Colonic mucosa (tissue), 4 donors: ENCODE measurements at places on chromosomes 6 and 20.

DNA sequence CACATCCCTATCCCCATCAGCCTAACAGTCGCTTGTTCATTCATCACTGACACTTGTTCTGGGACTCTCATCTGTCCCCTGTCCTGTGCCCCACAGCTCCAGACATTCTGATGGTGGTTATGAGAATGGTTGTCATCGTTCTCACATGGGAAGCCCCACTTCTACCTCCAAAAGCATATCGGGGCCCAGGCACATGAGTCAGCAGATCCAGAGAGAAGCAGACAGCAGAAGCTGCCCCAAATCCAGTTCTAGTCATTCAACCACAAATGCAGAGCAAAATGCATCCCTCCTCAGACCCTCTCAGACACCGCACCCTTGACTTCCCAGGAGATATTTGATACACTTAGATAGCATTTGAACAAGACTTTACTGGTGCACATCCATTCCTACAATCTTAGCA, 106.0 kb downstream of the FOXF2 start:
- H3K27me3 ChIP-seq: no peaks in the 10 kb centered on the region
- no peak for DNase-seq
- no peak overlapping the region for H3K27ac ChIP-seq
- no peaks in the 10 kb centered on the region for H3K36me3 ChIP-seq

DNA sequence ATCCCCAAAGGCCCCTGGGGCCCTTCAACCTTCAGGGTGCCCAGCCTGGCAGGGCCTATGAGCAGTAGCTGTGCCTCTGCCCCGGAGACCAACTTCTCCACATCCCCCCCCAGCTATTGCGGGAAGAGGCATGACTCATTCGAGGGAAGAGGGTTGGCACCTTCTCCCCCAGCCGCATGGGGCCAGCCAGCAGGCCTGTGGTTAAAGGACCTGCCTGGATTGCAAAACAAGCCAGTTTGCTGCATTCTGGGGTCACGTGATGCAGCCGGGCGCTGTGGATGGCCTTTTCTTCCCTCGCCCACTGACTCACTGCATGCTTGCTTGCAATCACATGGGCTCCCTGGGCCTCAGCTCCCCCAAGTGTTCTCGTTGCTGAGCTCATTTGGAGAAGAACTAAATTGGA, 182.5 kb downstream of the MAFB start:
- no peaks in the 10 kb centered on the region for H3K36me3 ChIP-seq
- no peak overlapping the region for H3K4me3 ChIP-seq

- H3K4me1 ChIP-seq: peaks cover 44% of the 10 kb centered on the region
- no peaks in the 10 kb centered on the region for H3K36me3 ChIP-seq
- DNase-seq: no peak
- H3K27ac ChIP-seq: peak overlapping the region; percentile 97
- no peak overlapping the region for H3K4me3 ChIP-seq
Observed at GRCh38 chr6:35724471-35724870, 12.4 kb upstream of the ARMC12 start.

DNA sequence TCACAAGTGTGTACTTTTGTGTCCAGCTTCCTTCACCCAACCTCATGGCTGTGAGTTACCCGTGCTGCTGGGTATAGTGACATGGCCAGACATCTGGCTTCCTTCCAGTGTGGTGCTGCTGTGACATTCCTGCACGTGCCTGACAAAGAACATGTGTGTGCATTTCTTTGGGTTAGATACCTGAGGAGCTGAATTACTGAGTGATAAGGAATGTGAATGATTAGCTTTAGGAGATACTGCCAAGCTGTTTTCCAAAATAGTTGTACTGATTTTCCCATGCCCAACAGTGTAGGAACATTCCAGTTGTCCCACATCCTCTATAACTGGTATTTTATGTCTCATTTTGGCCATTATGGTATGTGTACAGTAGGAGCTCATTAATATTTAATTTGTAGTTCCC, 132.5 kb downstream of the PREX1 start:
- DNase-seq: no peak
- H3K27me3 ChIP-seq: no peaks in the 10 kb centered on the region
